ENCODE measurements at places on chromosomes 12 and 14.

DNA sequence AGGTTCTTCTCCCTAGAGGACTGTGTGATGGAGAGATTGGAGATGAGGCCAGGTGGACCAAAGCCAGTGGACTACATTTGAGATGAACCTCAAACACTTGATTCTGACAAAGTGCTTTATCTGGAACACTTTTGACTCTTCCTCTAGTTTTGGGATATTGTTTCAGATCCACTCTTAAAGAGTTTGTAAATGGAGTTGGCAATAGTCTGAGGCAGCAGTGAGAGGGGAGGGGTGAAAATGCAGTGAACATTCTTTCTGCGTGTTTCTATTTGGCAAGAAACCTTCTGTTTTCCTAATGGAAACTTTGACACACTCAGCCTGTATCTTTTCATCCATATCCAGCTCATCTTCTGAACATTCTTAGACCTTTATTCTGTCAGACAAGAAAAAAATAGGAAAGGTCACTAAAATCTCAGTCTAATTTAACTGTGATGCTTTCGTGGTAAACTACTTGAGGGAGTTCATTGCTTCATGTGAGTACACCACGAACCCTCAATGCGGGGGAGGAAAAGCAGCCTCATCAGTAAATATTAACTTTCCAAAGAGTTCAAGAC lies 57.4 kb upstream of the KCNJ8 start:
- peak; percentile 30 for DNase-seq

GRCh38 chr12:130702966-130703732 lies 12.9 kb downstream of the RIMBP2 start:
- DNase-seq: no peak

GRCh38 chr12:56900583-56900982 lies 33.6 kb downstream of the SDR9C7 start:
- DNase-seq: no peak

DNA sequence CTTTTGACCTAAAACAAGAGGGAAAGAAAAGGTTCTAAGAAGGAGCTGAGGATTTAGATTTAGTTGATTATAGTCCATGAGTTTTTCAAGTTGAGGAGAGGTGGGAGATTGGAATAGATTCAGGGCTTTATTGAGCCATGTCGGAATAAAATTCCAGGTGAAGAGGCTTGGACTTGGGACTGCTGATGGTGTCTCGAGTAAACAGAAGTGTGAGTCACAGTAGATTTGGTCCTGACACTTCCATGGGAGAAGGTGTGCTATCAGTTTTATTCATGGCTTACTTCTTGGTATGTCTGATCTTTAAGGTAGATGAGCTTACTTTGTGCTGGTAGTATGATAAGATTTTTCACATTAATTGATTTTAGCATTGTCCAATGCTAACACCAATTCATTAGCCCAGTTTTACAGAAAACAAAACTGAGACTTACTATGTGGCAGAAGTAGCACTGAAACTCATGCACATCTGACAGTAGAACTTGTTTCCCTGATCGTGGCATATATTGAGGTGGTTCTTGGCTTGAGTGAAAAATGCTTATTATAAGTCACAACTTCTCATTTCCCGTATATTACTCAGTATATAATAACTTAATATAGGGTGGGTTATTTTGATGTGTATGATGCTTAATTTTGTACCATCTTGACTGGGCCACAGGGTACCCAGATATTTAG lies 172.4 kb upstream of the IGF1 start:
- DNase-seq: no peak

DNA sequence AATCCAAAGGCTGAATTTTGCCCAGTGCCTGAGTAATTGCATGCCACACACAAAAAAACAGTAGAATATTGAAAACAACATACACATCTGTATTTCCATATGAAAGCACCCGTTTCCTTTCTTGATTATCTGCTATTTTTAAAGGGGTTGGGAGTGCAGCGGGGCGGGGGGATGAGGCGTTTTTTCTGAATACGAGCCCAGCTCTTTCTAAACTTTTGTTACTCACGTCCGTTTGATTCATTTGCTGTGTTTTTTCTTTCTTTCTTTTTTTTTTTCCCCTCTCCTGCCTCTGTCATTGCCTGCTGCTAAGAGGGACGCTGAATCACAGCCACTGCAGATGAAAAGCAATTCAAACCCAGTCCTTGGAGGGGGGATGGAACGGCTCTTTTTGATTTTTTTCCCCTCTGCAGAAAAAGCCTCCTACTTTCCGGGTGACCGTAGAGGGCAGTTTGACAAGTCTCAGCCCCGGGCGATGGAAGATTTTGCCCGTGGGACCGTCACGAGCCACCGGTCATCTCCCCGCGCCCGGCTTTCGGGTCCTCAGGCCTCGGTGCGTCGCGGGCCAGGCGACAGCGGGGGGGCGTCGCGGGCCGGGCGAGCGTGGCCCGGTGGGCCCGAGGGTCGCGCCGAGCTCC lies 572 bp upstream of the RASSF8 start:
- peak; percentile 83 for DNase-seq

DNA sequence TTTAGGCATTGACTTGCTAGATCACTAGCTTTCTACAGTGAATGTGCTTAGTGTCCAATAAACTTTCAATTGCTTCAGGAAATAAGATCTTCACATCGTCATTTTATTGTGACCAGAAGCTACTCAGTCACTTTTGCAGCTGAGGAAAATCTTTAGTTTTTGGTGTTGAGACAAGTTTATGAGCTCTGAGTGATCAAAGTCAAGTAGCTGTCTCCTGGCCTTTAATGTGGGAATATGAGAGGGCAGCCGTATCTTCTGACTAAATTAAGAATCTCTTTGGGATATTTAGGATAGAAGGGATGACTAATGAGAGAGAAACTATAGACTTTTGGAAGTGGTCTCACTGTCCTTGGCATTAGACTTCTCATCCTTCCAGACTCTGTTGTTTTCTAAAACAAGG lies 21.6 kb downstream of the MSRB3 start:
- no peak for DNase-seq
